Hematopoietic multipotent progenitor cell (in vitro differentiated cells): ENCODE measurements at places on chromosomes 3 and 15.

- DNase-seq = no peak
These were observed 272.3 kb upstream of the NECTIN3 start for GRCh38 chr3:110799271-110799670.

GRCh38 chr3:63467392-63467791, 185.1 kb upstream of the SNTN start:
- no peak for DNase-seq

- DNase-seq = no peak
These were observed at the start of gene IGSF10 for GRCh38 chr3:151460774-151461450. TSS of gene IGSF10 (minus strand) at chr3:151461061. CDS start at chr3:151458709, 2,352 bp downstream.

DNA sequence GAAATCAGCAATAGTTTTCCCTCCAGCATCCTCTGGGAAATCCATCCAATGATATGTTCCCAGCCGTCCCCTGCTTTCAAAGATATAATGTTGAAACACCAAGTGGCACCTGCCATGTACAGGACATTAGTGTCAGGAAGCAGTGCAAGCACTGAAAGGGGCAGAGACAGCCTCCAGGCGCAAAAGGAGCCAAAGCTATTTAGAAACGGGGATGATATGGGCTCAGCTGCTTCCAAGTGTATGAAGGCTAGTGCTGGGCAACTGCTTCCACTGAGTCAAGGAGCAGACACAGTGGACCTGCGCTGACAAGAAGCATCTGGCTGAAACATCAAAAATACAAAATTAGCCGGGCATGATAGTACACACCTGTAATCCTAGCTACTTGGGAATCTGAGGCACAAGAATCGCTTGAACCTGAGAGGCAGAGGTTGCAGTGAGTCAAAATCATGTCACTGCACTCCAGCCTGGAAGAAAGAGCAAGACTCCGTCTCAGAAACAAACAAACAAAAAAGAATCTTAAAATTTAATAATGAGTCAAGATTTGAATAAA, 119.7 kb downstream of the AQP9 start:
- no peak for DNase-seq

GRCh38 chr3:172268868-172269267, 179.4 kb downstream of the GHSR start:
- DNase-seq = no peak

DNA sequence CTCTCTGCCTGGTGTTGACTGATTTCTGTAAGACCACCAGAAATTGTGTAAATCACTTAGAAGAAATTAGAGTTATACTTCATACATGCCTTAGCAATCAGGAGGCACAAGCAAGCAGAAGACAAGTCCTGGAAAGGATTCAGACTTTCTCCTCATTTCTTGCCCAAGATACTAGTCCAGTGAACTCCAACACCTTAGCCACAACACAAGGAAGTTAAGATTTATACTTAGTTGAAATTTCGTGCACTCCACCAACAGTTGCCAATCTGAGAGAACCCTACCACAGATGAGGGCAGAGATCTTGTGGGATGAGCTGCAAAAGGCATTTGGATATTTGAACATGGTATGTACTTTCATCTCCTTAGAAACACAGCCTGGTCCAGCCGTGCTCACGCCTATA, 2.3 kb downstream of the P3H2 start:
- no peak for DNase-seq

DNA sequence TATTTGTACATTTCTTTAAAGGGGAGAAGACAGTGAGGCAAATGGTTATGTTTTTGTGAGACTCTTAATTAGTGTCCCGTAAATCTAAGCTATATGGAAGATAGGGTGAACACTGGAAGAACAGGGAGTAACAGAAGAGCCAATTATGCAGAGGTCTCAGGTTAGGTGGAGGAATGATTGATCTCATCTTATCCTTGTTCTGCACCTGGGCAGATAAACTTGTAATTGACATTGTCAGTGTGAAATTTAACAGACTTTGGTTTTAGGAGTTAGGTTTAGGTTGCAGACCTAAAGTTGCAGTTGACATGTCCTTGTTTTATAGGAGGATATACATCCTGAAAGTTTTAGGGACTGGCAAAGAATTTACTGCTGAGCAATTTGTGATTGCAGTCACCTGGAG, 3.1 kb upstream of the TWF2 start:
- DNase-seq = no peak

DNA sequence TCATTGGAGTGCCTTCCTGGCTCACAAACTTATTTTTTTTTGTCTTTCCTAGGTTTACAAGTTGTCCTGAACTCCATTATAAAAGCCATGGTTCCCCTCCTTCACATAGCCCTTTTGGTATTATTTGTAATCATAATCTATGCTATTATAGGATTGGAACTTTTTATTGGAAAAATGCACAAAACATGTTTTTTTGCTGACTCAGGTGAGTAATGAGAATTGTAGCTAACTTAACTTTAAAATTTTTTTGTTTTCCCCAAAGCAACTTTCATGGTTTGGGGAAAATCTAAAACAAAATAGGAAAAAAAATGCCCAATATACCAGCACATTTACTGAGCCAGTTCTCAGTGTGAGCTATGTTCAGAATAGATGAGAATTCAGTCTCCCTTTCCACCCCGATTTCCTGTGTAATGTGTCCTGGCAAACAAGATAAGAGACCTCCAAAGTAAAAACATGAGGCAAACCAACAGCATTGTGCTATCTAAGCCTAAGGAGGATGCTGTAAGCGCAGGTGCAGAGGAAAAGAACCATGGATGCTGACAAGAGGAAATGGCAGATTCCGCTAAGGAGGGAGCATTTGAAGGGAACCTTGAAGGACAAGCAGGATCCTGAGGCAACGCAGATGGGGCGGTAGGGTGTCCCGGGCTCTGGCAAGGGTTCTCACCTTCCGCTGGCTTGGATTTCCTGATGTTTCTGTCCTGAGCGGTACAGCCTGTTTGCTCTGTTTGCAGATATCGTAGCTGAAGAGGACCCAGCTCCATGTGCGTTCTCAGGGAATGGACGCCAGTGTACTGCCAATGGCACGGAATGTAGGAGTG, 171.4 kb downstream of the CACNA1D start:
- no peak for DNase-seq

GRCh38 chr15:52102463-52102862, 10.1 kb downstream of the BCL2L10 start:
- DNase-seq = no peak

DNA sequence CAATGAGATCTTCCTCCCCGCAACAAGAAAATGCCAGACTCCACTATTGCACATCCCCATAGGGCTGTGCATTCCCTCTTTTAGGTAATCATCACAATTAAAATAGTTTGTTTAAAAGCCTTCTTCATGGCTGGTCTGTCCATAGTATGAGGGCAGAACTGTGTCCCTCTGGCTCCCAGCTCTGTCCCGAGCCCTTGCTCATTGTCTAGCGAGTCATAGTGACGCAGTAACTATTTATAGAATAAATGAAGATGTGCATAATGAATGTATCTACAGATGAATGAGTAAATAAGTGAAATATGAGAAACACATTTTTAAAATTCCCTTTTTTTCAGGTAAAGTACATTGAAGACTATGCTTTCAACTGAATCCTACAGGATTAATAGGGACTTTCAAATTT, 128.4 kb upstream of the TMC3 start:
- DNase-seq = no peak

DNA sequence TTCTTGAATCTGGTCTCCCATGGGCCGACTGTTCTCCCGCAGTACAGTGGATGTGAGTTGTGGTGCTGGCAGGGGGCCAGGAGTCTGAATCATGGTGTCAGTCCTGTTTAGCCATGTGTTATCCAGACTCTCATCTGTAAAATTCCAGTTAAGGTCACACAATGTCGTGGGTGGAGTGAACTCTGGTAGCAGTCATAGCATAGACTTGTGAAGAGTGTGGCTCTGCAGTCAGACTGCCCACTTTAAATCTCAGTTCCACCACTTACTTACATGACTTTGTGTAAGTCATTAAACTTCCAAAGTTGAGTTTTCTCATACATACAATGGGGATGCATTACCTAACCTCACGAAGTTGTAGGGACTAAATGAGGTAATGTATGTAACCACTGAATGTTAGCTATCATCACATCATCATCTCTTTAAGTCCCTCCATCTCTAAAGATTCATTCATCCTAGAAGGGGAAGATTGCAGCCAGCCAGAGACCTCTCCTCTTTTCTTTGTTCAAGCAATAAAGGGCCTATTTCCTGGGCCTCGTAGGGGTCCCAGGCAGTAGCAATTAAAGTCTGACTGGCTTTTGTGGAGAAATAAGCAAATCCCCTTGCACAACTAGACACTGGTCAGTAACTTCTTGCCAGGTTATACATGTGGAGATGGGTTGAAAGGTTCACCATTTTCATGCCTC, 93.9 kb downstream of the PCCB start:
- no peak for DNase-seq

DNA sequence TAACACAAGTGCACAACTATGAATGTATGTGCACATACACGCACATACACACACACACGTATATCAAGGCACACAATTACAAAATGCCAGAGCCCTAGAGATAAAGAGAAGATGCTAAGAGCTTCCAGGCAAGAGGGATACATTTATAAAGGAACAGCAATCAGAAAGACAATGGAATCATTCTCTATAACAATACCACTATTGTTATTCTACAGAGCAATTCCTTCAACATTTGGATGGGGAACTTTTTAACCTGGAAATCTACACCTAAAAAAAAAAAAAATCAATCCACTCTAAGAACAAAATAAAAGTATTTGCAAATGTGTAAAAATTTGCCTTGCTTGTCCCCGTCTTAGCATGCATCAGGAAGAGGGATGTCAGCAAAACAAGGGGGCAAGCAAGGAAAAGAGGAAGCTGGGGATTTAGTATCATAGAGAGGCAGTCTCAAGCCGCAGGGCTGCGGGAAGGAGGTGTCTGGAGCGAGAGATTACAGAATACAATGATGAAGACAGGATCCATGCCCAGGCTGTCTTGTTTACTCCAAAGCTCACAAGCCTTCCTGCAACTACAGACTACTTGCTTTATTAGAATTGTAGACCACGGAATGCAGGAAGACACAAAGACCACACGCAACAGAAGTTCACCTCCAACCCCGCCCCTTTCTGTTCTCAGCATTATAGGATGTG, 220.2 kb downstream of the NTRK3 start:
- no peak for DNase-seq

DNA sequence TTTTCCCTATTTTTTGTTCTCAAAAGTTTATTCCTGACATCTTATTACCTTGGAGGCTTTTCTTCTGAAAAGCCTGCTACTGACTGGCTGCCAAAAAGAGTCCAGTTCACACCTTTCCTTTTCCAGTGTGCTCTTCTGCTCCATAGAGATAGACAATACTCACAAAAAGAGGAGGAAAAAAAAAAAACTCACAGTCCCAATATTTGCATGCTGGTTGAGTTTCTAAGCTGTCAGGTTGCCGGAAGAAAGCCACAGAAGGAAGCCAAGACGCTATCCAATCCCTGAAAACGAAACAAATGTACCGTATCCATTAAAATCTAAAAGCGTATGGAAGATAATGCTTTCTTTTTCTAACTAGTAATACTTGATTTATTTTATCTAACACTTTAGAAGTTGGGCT, 299.5 kb downstream of the CADM2 start:
- no peak for DNase-seq

DNA sequence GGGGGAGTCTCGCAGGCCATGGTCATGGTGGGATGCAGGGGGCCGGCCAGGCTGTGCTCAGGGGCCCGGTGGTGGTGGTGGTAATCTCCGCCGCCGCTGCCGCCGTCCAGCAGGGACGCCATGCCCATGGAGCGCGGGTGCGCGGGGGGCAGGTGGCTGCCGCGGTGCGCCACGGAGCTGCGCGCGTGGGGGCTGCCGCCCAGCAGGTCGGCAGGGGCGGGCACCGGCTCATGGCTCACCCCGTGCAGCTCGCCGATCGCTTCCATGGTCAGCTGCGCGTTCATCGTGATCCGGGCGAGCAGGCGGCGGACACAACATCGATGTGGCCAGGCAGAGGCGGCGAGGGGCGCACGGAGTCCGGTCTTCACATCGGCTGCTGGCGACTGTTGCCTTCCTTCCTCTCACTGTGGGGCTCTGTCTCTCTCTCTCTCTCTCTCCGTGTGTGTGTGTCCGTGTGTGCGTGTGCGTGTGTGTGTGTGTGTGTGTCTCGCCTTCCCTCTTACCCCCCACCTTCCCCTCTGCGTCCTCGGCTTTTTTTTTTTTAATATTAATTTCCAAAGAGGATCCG, 451 bp downstream of the ONECUT1 start:
- DNase-seq = no peak

DNA sequence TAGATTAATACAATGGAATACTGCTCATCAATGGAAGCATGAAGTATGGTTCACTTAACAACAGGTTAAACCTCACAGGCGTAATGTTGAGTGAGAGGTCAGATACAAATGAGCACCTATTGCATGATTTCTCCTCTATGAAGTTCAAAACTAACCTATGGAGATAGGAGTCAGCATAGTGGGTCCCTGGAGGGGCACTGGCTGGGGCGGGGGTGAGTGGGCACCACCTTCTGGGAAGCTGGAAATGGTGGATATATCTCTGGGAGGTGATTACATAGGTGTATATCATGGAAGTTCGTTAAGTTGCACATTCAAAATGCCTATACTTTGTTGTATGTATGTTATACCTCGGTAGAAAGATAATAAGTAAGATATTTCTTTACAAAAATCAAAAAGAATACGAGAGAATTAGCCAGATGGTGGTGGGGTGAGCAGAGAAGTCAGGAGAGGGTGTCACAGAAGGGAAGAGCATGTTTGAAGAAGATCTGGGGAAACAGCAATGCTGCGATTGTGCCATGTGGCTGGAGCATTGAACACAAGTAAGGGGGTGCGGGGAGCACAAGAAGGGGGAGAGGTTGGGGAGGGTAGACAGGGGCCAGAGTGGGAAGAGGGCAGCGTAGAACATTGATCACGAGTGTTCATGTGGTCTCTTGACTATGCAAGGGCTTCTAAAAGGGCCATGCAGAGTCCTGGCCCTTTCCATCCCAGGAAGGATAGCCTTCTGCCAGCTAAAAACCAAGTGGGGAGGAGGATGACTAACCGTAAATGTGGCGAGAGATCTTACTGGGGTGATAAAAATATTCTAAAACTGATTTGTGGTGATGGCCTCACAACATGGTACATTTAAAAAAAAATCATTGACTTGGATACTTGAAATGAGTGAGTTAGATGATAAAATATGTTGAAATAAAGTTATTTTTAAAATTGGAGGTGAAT, 30.2 kb downstream of the ITGA11 start:
- no peak for DNase-seq

- DNase-seq = no peak
These were observed 72.4 kb downstream of the TBL1XR1 start for GRCh38 chr3:177124882-177125281.

DNA sequence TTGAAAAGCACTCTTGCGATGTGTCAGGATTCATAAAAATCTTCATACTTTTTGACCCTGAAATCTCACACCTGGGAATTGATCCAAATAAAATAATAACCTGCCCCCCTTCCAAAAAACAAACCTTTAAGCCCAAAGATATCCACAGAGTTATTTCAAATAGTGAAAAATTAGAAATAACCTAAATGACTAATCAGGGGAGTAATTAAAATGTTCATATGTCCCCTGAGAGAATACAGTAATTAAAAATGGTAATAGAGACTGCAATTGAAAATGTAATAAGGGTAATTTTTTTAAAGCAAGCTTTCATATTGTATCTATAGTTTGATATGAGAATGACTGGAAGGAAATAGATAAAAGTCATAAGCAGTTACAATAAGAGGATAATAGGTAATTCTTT, 68.0 kb downstream of the CALML4 start:
- DNase-seq = no peak

- DNase-seq = no peak
These were observed 3.2 kb downstream of the CPEB1 start for GRCh38 chr15:82643992-82644391.
